Naive thymus-derived CD4-positive, alpha-beta T cell (primary cell): ENCODE measurements at places on chromosomes 1 and 21. TPM values are rescaled to one million over a fixed set of nuclear protein-coding genes. Genes with fewer than 3 reads are reported as not detected.

Gene SPRR1A
- not detected for total RNA-seq

DNA sequence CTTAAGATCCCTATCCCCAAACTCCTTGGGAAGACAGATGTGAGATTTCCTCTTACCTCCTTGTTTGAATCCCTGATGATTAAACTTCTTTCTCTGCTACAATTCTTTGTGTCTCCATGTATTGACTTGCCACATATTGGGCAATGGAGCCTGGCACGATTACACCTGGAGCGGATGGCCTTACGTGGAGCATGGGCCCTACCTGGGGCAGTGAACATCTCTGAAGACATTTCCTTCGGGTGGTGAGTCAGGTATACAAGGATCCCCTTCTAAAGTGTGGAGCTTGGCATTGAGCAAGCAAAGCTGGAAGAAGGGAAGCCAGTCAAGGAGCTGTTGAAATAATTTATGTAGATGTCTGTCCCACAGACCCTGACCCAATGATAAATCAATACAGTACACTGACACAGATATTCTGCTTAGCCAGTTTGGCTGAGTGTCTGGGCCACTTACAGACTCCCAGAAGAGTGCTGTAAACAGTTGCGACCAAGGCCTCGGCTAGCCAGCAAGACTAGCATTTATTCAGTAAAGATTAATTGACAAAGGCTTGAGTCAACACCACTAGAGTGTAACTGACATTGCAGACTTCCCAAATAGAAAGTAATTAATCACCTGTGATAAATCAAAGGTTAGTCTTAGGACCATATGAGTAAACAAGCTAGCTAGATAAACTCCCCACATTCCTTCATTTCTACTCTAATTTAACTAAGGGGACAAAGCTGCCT, 83.1 kb upstream of the KCNK1 start:
- DNase-seq: no peak

- DNase-seq: no peak
These were observed 51.6 kb downstream of the FAM163A start for GRCh38 chr1:179794669-179795068.

- DNase-seq: no peak
These were observed 917.3 kb upstream of the B3GALT2 start for GRCh38 chr1:194103516-194104246.

Gene SERTAD4
- total RNA-seq: not detected
